ENCODE measurements at places on chromosomes 6 and 20.

- no peak for DNase-seq
These were observed 78.1 kb upstream of the FAM83B start for GRCh38 chr6:54768494-54768893.

GRCh38 chr6:23980965-23981364 is 145.1 kb upstream of the NRSN1 start:
- no peak for DNase-seq

DNA sequence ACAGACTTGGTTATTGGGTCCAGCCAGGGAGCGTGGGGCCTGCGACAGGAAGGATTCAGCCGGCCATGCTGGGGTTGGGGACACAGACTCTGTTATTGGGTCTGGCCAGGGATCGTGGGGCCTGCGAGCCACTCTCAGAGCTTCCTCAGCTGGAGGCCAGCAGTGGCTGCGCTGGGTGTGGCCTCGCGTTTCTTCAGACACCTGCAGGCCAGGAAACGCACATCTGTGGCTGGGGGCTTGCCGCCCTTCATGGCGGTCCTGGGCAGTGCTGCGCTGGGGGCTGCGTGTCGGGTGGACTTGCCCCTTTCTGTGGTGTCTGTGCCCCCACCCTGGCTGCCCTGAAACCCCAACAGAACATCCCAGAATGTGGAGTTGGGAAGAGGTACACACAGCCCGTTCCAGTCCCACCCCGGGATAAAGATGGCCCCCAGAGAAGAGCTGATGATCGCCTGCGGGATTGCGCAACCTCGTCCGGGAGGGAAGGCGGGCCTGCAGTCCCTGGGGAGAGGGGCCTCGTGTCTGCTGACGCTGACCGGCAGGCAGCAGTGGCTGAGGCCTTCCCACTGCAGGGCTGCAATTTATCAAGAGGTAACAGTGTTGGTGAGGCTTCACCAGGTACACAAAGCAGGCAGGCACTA is 16.9 kb upstream of the MTG2 start:
- DNase-seq, result no peak

- DNase-seq, result no peak
These were observed 42.9 kb upstream of the LRFN2 start for GRCh38 chr6:40630051-40630450.

DNA sequence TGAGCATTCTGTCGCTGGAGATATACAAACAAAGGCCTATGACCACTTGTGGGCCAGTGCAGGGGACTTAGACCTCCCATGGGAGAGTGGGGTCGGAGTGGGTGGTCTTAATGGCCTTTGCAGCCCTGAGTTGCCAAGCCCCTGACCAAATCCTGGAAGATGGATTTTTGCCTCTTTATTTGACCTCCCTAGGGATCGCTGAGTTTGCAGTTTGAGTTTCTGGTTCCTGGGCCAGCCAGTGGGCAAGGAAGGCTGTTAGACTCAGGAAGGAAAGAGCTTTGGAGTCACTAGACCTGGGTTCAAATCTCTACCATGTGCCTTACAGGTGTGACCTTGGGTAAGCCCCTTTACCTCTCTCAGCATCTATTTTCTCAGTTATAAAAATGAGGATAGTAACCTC is 94.1 kb downstream of the CD40 start:
- DNase-seq, result no peak
